ENCODE measurements at places on chromosomes 2 and 18.

GRCh38 chr18:33837191-33837590, 259.2 kb downstream of the ASXL3 start:
- no peak for DNase-seq

- DNase-seq: no peak
Measured at GRCh38 chr2:132720393-132720792, 50.4 kb upstream of the LYPD1 start.

DNA sequence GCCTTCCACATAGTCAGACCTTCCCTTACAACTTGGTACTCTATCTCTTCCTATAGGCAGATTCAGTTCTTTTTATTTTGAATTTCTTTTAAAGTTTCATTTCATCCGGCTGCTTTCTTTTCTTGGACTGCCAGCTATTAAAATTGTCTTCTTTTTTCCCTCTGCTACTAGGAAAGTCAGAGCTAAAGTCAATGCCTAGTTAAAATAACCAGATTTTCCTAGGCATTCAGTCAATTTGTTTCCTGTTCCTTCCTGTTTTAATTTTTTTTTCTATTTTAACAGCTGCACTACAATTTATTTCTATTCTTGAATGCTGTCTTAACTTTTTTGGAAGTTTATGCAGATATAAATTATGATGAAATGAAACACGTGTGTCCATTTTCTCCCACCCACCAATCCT, 84.8 kb downstream of the EVA1A start:
- no peak for DNase-seq

DNA sequence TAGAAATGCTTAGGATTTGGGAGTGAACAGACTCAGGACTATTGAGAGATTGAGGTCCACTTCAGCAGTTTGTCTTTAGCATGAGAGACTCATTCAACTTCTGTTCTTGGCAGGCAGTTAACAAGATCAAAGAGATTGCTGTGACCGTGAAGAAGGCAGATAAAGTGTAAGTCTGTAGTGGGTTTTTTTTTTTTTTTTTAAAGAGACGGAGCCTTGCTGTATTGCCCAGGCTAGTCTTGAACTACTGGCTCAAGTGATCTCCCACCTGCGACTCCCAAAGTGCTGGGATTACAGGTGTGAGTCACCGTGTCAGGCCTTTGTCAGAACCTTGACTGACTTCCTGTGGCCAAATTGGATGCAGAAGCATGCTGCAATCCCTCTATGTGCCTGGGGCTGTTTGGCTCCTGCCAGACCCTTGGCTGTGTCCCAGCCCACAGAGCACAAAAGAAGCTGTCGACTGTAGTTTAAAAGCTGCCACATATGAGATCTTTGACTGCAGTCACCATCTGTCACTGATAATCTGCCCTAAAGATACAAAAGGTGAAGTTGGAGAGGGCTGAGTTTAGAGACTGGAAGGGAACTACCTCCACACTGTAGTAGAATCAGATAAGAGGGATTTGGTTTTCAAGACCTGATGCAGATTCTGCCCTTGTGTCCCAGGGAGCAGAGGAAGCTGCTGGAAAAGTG, 9.9 kb downstream of the CCT7 start:
- DNase-seq: no peak

- peak; percentile 30 for DNase-seq
Measured at GRCh38 chr18:48806551-48807261, 144.1 kb downstream of the SMAD7 start.

GRCh38 chr18:46402396-46402795, 254.6 kb downstream of the LOXHD1 start:
- DNase-seq: no peak

- no peak for DNase-seq
Measured at GRCh38 chr2:212970132-212970531, 181.3 kb downstream of the IKZF2 start.

GRCh38 chr2:218406949-218407618, 7.4 kb downstream of the CTDSP1 start:
- DNase-seq: peak; percentile 46

- no peak for DNase-seq
Measured at GRCh38 chr2:78417355-78417754, 608.1 kb upstream of the REG3G start.

DNA sequence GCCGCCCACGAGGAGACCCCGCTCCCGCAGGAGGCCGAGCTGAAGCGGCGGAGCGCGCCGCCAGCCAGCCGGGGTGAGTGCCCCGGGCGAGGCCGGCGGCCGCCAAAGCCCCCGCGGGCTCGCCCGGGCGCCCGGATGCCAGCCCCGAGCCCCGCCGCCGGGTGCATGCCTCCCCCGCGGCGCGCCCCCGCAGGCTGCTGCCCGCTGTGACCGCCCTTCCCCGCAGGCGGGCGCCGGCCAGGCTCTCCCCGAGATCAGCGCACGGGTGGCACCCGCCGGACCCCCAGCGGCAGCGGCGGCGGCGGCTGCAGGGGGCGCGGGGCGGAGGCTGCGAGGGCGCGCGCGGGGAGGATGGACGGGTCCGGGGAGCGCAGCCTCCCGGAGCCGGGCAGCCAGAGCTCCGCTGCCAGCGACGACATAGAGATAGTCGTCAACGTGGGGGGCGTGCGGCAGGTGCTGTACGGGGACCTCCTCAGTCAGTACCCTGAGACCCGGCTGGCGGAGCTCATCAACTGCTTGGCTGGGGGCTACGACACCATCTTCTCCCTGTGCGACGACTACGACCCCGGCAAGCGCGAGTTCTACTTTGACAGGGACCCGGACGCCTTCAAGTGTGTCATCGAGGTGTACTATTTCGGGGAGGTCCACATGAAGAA, 470 bp downstream of the KCNF1 start:
- DNase-seq: no peak

DNA sequence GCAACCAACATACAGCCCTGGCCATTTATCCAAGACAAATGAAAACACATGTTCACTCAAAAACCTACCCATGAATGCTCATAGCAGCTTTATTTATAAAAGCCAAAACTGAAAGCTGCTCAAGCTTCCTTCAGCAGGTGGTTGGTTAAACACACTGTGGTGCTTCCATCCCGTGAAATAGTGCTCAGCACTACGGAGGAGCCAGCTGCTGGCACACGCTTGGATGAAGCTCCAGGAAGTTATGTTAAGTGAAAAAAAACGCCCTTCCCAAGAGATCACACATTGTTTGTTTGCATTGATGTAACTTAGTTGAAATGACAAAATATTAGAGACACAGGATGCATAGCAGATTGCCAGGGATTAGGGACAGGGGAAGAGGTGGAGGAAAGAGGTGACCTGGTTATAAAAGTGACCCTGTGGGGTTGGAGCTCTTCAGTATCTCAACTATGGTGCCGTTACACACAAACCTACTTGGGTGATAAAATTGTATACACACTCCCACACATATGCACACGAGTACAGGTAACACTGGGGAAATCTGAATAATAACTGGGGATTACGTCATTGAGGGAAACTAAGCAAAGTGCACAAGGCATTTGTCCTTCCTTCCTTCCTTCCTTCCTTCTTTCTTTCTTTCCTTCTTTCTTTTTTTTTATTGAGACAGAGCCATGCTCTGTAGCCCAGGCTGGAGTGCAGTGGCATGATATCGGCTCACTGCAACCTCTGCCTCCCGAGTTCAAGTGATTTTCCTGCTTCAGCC, 6.2 kb upstream of the ALPG start:
- no peak for DNase-seq

DNA sequence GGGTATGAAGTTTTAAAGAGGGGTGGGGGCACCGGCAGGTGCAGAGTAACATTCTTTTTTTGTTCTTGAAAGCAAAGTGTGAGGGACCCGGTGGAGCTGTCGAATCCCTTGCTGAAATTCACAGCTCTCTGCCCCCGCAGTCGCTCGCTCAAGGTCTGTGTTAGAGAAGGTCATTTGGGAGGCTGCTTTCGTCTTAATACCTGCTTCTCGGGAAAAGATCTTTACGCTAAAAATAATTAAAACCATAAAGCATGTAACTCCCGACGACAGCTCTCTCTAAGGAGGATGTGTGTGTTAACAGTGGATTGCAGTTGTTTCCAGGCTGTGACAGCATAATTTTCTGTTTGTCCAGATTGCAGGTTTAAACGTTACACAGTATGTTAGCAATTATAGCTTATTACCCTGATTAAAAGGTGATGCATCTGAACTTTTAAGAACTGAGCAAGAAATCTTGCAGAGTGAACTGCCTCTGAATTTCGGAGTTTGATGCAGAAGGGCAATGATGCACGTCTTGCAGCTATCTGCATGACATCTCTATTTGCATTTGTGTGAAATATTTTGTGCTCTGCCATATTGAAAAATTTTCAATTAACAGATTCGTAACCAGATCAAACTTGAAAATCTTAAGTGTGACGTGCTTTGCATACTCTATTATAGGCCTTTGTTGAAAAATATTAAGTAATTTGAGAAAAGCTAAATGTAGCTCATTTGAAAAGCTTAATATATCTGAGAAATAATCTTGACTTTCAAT, 954 bp downstream of the RAPGEF4 start:
- DNase-seq: no peak

- DNase-seq: no peak
Measured at GRCh38 chr2:239311132-239312040, 89.4 kb downstream of the HDAC4 start.

- no peak for DNase-seq
Measured at GRCh38 chr2:209600341-209601171, 171.1 kb upstream of the UNC80 start.

GRCh38 chr2:48829569-48829968, 74.0 kb upstream of the LHCGR start:
- no peak for DNase-seq

- DNase-seq: no peak
Measured at GRCh38 chr2:40169856-40170255, 282.0 kb downstream of the SLC8A1 start.

- DNase-seq: no peak
Measured at GRCh38 chr18:14026199-14026598, 106.0 kb downstream of the ZNF519 start.

DNA sequence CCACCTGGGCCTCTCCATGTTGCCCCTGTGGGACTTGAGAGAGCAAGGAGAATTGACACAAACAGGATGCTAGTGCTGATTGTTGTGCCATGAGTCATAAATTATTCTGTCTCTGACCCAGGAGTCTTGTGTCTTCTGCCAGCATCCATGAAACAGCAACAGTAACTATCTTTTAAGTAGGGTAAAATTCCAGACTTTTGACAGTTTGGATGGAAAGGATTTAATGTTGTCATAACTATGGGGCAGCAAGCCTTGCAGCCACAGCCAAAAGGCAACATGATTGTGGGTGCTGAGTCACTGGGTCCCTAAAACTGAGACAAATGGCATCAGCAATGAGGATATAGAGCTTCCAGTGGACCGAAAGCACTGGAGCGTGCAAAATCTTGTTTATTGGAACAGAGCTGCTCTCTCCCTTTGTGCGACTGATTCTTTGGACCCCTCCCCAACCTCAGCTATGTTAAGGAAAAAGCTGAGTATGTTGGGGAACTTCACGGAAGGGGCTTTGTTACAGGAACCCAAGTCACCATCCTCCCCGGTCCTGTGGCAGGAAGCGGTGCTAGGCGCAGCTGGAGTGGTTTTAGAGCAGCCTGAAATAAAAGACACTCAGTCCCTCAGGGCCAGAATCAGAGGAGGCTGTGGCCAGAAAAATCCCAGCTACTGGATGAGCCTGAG, 9.6 kb upstream of the ITPRIPL1 start:
- DNase-seq: no peak

- DNase-seq: no peak
Measured at GRCh38 chr2:181430406-181431118, 26.6 kb upstream of the ITGA4 start.

- DNase-seq: no peak
Measured at GRCh38 chr2:54555318-54555837, 99.3 kb downstream of the SPTBN1 start.

- no peak for DNase-seq
Measured at GRCh38 chr2:228433721-228434120, 252.2 kb upstream of the SPHKAP start.

GRCh38 chr2:223460774-223461211, 141.4 kb downstream of the SCG2 start:
- DNase-seq: no peak

- no peak for DNase-seq
Measured at GRCh38 chr2:201959626-201960025, 74.0 kb upstream of the FZD7 start.

DNA sequence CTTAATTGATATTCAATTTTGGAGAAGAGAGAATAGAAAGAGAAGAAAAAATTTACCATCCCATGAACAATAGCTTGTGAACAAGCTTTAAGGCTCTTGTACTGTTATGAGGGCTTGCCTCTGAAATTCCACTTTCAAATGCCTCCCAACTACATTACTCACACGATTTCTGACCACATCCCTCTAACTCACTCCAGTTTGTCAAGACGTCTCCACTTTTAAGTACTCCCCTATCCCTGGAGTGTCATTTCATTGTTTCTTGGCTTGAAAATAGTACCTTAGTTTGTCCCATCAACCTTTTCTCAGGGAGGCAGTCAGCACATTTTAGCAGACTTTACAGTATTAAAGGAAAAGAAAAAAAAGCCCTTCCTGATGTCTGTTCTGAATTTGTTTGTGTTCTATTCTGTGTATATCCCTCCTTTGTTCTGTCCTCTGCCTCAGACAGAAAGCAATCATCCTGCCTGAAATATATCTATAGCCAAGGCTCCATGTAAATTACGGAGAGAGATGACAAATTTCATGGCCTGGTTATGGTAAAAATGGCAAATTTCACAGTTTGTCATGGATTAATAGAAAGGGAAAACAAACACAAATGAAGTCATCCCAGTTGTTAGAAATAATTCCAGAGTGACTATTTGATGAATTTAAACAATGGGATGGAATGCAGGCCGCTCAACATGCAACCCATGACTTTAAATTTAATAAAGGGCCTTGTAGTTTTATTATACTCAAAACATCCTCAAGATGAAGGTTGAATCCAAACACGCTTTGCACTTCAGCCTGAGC, 228.8 kb downstream of the ETAA1 start:
- DNase-seq: no peak

GRCh38 chr2:112714836-112715631, 5.8 kb upstream of the NT5DC4 start:
- DNase-seq: no peak

DNA sequence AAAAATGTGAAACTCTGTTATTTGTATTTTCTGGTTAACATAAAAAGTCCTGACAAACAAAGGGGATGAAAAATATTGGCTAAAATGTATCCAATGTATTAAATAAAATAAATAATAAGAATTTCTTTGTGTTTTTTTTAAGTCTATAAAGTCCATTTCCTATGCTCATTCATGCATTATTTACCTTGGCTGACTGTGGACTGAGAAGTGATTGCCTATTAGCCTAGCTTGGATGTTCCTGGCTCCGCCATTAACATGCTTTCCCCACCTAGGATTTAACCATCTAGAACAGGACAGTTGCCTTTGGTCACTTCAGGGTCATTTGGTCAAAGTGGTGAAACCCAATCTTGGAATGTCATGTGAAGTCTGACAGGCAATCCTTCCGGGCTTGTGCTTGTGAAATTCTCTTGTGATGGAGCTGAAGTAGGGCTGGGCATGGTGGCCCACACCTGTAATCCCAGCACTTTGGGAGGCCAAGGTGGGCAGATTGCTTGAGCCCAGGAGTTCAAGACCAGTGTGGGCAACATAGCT, 60.4 kb upstream of the TANC1 start:
- no peak for DNase-seq

All from T-helper 22 cell (primary cell).